ENCODE measurements at places on chromosomes 6 and 20.

DNA sequence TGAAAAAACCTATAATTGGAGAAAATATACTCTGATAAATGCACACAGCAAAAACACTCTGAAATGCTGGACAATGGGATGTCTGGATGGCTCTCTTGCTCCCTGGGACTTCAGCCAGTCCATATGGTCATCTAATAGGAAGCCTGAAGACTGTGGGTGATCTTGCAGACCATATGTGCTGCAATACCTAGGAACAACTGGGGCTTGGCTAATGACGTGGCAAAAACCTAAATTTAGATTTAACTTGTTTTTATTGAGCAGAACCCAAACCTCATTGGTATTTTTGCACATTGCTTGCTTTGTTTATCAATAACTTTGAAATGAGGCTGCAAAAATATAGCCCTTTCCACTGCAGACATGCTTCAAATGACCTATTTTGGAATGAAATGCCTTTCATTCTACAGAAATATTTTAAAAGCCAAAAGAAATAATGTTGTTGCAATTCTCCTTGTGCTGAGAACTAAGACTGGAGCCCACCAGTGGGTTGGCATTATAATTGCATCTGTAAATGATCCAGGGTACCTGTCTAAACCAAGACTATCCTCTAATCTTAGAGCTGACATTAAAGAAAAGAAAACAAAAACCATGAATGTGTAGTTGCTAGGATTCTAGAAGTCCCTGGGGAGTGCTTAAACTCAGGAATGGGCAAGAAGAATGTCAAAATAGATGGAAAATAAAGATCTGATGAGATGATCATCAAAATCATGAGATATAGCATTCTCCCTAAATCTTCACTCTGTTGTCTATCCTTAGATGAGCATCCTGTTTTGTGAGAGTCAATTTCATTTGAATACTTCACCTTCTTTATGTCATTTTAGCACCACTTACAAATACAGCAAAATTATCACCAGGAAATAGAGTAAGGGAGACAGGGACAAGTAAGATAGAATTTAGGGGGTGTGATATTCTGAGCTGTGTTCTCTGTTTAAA lies 152.1 kb upstream of the RIMS1 start:
- no peak for DNase-seq

- DNase-seq: peak; percentile 64
These were observed 10.4 kb downstream of the FAM110A start for GRCh38 chr20:843912-844311.

- DNase-seq: no peak
These were observed 15.1 kb upstream of the NXT1 start for GRCh38 chr20:23335521-23335920.

DNA sequence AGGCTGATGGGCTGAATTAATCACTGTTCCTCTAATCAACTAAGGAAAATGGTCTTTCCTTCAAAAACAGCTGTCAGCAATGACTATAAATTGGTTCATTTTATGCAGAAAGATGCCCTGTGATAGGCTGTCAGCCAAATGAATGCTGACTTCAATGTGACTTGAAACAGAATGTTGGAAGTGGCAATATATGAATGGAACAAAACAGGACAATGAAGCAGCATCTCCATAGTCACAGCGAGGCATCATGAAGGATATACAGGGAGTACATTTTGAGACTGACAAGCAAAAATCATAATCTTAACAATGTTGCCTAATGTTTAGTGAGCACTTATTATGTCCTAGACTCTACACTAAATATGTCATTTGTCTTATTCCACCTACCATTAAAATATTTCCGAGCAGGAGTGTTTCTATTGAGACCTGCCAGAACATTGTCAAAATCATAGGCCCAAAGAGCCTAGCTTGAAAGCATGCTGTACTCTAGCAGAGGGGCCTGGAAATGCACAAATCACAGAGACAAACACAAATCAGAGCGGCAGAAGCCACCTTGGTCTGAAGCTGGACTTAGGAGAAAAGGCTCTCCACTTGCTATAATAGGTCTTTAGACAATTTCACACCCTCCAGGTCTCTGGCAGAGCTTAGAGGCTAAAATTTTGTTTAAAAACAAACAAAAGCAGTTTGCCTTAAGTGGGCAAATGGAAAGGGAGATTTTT lies 63.3 kb downstream of the FAM50B start:
- no peak for DNase-seq

GRCh38 chr6:125076482-125076742 lies 77.2 kb upstream of the TPD52L1 start:
- DNase-seq: no peak

DNA sequence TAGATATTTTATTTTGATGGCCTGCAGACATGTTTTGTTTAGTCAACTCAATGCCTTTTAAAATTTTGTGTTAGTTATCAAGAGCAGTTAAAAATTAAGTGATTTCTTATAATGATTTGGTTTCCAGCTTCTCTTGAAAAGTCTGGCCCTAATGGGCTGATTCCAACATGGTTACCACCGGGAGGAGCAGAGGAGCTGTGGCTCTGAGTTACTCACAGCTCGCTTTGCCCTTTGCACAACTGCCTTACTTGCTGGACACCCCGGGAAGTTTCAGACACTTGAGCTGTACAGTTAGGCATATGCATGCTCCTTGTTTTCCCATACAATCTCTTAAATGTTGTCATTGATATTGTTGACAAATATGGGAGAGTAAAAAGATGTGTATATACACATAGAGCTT lies 173.1 kb upstream of the MMS22L start:
- no peak for DNase-seq
